ENCODE measurements at places on chromosomes 5 and 9.

DNA sequence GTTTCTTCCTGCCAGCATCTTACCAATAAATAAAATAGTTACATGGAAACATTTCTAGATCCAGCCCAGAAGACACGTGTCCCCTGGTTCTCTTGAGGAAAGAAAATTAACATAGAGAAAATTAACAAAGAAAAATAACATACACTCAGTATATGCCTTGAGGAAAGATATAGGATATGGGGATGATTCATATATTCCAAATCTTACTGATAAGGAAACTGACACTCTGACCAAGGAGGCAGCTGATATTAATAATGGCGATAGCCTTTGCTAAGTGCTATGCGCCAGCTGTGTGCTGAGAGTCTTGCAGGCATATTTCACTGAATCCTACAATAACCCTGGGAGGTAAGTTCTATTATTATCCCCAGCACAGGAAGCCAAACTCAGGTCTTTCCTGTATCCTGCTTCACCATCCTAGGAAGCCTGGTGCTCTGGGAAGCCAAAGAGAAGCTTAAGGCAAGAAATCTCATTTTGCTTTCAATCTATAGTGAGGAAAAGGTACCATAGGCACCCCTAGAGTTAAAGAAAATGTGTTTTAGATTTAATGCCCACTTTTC is 302.7 kb upstream of the NREP start:
- DNase-seq = no peak

DNA sequence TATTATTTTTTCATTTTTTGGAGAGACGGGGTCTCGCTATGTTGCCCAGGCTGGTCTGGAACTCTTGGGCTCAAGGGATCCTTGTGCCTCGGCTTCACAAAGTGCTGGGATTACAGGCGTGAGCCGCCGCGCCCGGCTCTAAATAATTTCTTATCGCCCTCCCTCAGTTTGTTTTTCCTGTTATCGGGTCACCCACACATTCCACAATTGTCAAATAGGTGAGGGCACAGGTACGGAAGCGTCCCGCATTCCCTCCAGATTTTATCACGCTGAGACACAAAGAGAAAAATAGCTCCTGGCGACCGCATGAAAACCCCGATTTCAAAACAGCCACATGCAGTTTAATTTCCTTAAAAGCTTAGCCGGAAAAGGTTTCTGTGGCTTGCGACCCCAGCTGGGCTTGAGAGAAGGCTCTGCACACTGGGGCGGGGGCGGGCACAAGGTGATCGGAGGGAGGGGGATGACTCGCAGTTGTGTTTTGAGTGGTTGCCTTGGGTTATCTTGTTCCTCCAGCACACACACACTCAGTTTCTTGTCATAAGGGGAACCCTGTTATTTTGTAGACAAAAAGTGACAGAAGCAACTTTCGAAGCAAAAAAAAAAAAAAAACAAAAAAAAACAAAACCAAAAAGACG is 717 bp upstream of the IQGAP2 start:
- no peak for DNase-seq

DNA sequence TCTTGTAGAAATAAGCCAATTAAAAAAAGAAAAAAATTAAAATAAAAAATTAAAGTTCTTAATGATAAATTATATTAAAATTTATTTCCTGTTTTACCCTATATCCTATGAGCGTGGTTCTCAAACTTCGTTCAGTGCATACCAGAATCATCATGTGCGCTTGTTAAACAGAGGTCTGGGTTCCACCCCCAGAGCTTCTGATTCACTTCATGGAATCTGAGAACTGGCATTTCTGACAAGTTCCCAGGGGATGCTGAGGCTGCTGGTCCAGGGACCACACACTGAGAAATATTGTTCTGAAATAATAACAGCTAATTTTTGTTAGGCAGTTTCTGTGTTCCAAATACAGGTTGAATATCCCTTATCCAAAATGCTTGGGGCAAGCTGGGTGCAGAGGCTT is 79.3 kb downstream of the TMC1 start:
- DNase-seq = no peak

- DNase-seq = no peak
These were observed 38.9 kb upstream of the TNFAIP8 start for GRCh38 chr5:119316906-119317305.

DNA sequence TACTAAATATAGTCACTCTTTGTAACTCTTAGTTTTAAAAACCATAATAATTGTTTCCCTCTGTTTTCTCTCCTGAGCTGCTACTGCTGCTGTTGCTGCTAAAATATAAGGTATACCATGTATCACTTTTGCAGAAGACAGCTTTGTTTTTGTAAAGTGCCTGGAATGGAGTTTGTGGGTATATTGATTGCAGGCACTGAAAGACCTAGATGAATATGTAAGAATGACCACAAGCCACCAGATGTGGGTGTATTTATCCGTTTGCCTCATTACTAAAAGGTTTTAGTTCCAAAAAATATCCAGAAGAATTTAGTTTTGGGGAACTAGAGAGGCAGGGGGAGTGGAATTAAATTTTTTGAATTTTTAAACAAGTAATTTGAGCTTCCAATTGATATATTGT is 151.1 kb upstream of the CDKN2B start:
- DNase-seq = no peak

GRCh38 chr5:139226131-139226530 is 28.0 kb upstream of the SIL1 start:
- DNase-seq = no peak

- DNase-seq = no peak
These were observed 303.1 kb upstream of the PANK3 start for GRCh38 chr5:168882283-168882682.

DNA sequence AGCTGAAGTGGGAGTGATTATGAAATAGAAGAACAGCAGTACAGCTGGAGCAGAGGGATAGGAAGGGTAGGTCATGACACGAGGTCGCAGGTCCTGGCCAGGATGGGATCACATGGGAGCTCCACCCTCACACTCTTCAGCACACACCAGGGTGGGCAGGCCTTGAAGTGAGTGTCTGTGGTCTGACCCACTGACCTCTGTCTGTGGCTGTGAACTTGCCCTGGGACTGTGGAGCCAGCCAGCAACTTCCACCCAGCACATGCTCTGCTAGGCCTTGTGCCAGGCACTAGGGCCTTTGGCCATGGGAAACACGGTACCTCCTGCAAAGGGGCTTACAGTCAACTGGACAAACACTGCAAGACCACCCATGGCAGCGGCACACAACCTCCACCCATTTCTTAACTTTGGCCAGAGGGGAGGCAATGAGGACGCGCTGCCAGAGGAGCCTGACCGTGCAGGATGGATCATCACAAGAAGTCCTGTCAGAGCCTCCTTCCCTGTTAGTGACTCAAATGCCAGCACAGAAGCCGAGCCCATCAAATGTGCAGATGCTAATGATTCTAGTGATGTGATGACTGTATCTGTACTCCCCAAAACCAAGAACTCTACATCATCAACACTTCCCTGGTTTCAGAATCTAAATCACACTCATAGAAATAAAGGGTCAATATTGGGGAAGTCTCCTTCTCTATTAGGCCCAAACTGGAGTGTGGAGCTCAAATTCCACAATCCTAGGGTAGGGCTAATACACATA is 113.6 kb downstream of the DPYSL3 start:
- DNase-seq = no peak

DNA sequence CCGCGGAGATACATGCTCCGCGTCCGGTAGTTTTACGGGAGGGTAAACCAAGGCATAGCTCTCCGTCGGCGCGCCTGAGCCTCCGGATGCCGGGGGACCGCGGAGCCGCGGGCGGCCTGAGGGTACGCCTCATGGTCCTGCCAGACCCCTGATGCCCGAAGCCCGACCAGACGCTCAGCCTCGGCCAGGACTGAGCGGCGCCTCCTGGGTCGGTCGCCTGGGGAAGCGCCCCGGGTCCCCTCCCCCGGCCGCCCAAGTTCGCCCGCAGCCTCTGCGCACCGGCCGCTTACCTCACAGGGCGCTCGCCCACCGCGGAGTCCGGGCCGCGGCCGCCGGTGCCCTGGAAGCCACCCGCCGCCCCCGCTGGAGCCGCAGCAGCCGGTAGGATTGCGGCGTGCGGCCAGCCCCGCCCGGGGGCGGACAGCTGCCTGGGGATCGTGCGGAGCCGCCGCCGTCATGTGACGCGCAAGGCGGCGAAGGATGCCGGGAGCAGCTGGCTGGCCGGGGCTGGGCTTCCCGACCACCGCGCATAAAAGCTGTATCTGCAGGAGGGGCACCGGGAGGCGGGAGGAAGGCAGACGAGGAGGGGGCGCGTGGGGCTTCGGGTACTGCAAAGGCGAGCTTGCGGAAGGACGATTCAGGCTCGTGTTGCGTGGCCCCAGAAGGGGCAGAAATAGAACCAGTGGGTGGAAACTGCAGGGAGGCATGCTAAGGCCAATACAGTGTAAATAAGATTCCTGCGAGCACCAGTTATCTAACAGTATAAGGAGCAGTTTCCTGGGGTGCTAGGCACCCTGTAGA is at the start of gene FBXO10:
TSS of gene FBXO10 (minus strand) at position 460 of the 801 bp plus-strand sequence. CDS start 34,612 bp downstream, outside the sequence.
- DNase-seq = no peak

GRCh38 chr9:130183133-130183762 is 11.0 kb downstream of the NCS1 start:
- DNase-seq = no peak

- DNase-seq = no peak
These were observed 125.3 kb downstream of the ST8SIA4 start for GRCh38 chr5:100777680-100778300.

- DNase-seq = no peak
These were observed 140.8 kb downstream of the BARX1 start for GRCh38 chr9:93814077-93814956.

GRCh38 chr9:80951675-80952074 is 737.7 kb downstream of the TLE1 start:
- DNase-seq = no peak

DNA sequence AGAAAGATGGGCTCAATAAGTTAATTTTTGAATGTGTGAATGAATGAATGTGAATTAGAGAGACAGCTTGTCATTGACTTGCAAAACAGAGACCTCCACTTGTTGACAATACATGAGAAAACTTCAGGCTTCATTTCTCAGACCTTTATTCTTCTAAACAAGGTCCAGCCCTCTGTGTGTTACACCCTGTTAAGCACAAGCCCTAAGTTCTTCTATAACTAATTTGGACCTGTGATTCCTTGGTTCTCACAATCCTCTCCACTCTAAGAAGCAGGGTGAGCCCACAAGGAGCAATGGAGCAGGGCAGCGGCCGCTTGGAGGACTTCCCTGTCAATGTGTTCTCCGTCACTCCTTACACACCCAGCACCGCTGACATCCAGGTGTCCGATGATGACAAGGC is at the start of gene TMEM174:
TSS of gene TMEM174 (plus strand) at position 243 of the 400 bp plus-strand sequence. CDS start at position 294, 51 bp downstream.
- DNase-seq = no peak

DNA sequence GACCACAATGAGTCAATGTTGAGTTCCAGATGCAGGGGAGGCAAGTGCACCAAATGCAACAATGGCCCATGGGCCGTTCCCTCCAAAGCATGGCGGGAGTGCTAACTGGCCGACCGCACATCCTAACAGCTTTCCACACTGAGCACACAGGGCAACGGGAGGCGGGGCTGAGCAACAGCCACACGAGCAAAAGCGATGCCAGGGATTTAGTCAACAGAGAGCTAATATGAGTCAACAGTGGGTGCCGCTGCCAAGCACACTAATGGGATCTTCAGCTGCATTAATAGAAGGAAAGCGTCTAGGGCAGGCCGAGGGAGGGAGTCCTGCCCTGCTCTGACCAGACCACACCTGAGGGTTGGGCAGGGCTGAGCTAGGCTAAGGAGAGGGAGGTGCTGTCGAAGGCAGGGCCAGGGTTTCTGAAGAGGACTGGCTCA is 4.6 kb downstream of the EPB41L4B start:
- DNase-seq = peak; percentile 20

GRCh38 chr5:36396640-36397039 is 94.9 kb upstream of the RANBP3L start:
- DNase-seq = no peak

- DNase-seq = no peak
These were observed 92.6 kb downstream of the DPYSL3 start for GRCh38 chr5:147417135-147417813.

GRCh38 chr5:111779922-111780292 is 22.9 kb upstream of the NREP start:
- DNase-seq = no peak

DNA sequence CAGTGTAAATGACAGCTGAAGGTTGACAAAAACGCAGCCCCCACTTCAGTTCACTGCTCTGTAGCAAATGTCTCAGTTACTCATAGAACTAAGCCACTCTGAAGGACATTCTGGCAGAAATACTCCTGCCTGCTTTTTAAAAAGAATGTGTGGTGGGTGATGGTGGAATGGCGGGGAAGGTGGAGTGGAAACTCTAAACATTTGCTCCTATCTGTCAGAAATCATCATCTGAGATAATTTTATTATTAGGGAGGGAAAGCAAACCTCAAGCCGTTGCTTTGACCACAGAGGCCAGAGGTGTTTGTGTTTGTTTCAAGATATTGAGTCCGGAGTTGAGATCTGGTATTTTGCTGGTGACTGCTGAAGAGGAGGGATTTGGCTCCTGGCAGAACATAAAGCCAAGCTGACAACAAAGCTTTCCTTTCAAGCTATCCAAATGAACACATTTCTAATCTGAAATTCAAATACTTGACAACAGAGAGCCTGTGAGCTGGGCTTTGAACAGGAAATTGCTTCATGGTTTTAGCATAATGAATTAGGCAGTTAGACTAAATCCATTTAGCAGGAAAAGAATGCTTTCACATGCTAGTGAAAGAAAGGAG is 362.7 kb downstream of the CSNK1G3 start:
- DNase-seq = no peak

DNA sequence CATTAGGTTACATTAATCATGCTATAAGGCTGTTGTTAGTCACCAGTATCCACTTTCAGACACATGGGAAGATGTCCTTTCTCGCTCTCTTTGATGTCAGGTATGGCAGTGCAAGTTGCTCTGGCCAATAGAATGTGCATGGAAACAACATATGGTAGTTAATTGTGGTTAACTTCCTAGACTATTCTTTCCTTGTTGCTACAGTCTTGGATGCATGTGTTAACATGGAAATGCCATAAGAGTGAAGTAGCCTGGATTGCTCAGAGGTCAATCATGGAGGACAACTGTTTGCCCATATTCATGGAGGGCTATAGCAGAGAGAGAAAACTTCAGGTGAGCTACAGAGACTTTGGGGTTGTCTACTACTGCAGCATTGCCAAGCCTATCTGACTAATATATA is 245.8 kb upstream of the GAS1 start:
- no peak for DNase-seq

DNA sequence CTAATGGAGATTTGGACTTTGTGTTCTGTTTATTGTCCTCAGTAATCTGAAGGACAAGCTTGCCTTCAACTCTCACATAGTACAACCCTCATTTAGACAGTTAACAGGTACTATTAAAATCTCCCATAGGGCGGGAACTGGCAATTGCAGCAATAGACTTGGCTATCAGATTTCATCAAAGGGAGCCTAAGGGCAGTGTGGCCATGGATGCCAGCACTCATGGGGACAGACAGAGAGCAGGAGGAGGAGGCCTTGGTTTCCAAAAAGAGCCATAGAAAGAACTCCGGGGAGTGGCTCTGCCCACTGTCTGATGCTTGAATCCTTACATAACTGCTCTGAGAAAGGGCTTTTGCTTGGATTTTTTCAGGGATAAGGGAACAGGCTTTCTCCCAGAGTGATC is 6.8 kb downstream of the SLC36A1 start:
- no peak for DNase-seq

- no peak for DNase-seq
These were observed 38.1 kb downstream of the MRPS27 start for GRCh38 chr5:72281764-72282499.
